ENCODE measurements at places on chromosomes 4 and X.
A peak's percentile ranks its signal among the peaks of the same experiment; 100 is the strongest.

DNA sequence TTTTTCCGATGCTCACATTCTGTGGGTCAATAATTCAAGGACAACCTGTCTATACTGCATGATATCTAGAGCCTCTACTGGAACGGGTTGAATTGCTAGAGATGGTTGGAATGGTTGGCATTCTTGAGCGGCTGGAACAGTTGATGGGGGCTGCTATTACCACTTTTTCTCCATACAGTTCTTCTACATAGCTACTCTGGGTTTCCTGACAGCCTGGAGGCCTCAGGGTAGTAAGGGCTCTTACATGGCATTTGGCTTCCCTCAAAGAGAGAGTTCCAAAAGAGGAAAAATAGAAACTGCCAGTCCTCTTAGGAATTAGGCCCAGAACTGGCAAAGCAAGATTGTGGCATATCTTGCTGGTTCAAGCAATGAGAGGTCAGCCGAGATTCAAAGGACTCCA lies 53.1 kb downstream of the NAA11 start:
- no peak for ATAC-seq

- no peak for ATAC-seq
These were observed 54.9 kb downstream of the USO1 start for GRCh38 chr4:75779105-75779757.

GRCh38 chr4:126599746-126600145 lies 1033.0 kb upstream of the INTU start:
- ATAC-seq: no peak

- no peak for ATAC-seq
These were observed 182.9 kb downstream of the AFAP1 start for GRCh38 chr4:7756561-7757355.

GRCh38 chr4:155094201-155094820 lies 114.1 kb upstream of the NPY2R start:
- ATAC-seq: no peak

GRCh38 chr4:185666156-185666555 lies 130.8 kb upstream of the PDLIM3 start:
- no peak for ATAC-seq

- ATAC-seq: peak; percentile 83
These were observed 61.9 kb upstream of the ZCCHC13 start for GRCh38 chrX:74242050-74242449.

- no peak for ATAC-seq
These were observed 2.4 kb downstream of the AGTR2 start for GRCh38 chrX:116172976-116173375.

DNA sequence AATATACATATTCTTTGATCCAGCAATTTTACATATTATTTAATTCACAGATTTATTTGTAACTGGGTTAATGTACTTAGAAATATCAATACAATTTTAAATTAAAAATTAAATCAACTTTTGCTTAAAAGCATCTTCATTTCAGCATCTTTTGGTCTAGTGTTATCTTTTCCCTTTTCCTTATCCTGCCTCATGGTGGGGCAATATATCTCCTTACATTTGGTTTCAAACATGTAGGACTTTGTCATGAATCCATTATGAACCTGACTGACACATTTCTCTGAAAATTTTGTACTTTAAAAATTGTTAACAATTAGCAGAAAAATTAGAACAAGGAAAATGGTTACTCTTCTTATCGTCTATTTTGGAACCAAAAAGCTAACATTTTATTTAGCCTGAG lies 42.8 kb upstream of the ANK2 start:
- ATAC-seq: no peak

- ATAC-seq: no peak
These were observed 87.8 kb downstream of the PPA2 start for GRCh38 chr4:105386012-105386411.

GRCh38 chrX:72029483-72030411 lies 102.0 kb downstream of the RTL5 start:
- ATAC-seq: peak; percentile 87

DNA sequence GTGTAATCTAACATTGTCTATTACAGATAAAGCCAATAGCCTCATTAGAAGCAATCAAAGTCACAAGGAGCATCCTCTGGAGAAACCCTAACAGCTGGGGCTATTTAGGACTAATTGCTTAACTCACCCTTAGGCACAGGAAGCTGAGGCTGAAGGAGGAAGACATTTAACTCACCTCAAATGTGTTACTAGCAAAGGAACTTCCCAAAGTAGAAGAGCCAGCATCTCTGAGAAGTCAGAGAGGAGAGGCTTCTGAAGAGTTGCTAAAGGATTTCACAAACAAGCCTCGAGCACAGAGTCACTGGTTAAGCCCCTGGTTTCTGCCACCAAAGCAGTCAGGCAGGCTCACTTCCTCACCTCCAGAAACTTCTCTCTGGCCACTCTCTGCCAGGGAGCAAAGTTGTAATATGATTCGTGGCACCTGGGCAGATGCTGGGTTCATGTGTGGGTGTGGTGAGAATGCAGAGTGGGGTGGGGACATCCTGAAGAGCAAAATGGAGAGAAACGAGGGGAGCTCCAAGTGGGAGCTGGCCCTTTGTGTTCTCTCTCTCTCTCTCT lies 201.3 kb downstream of the HS6ST2 start:
- ATAC-seq: no peak

DNA sequence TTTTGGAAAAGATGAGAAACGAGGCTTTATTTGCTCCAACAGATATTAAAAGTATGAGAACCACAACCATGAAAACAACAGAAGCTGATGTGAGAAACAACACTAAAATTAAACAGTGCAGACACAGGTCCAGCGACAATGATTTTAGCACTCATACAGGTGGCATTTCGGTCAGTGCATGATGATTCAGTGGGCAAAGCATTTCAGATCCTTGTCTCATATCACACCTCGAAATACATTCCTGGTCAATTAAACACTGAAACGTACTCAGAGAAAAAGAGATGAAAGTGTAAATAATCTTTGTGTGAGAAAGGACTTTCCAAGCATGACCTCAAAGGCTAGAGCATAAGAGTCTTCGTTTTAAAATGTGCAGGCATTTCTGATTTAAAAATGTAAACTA lies 85.2 kb downstream of the ACOX3 start:
- no peak for ATAC-seq

DNA sequence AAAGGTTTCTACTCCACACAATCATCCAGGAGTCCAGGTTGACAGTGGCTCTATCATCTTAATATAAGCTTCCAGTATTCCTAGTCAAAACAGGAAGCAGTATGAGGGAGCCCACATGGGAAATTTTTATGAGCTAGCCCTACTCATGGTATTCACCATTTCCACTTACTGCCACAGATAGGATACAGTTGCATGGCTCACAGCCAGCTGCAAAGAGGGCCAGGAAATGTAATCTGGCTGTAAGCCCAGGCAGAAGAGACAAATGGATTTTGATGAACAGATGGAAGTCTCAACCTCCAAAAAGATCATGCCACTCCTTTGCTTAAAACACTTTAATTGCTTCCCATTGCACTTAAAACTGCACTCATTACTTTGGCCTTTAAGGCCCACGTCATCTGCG lies 150.6 kb downstream of the ADAMTS3 start:
- ATAC-seq: peak; percentile 93

DNA sequence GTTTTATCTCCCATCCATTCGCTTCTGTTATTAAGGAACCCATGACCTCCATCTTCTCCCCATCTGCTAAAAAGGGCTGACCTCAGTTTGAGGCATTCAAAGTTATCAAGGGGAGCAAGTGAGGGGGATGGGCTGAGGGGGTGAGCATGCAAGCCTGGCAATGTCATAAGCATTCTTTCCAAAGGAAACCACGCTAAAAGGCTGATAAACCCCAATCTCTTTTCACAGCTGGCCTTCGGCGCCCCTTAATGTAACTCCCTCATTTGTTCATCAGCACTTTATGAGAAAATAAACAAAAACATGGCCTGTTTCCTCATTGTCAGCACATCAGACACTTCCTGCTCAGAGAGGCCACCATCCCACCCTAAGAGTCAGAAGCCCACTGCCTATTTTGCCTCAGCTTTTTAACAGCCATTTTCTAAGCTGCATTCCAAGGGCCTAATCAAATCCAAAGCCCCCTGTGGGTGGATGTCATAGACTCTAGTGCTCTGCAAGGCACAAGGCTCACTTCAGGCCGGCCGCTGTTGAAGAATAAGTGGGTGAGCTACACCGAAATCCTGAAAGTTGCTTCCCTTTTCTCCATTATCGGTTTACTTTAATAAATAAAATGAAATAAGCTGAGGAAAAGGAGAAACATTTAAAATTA lies 92.0 kb upstream of the SRD5A3 start:
- no peak for ATAC-seq

DNA sequence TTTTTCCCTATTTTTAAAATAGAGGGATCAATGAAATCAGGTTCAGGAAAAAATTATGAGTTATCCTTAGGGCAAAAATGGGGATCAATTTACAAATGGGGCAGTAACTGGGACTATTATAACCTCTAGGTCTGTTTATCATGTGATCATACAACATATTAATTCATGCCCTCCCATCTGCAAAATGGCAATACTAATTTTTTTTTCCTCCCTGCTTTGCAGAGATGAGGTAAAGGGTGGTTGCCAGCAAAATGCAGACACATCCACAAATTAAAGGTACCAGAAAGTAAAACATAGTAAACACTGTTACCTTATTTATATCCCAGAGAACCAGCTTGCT lies 467 bp downstream of the HSD17B11 start:
- ATAC-seq: peak; percentile 21
